ENCODE measurements at places on chromosomes 3 and 15. TPM values are rescaled to one million over a fixed set of nuclear protein-coding genes. Genes with fewer than 3 reads are reported as not detected.

The GNAT1 gene
- total RNA-seq: not detected

The WDR93 gene
- 0.25 TPM for total RNA-seq

The OXTR gene
- total RNA-seq: 0.33 TPM

The HESX1 gene
- total RNA-seq: not detected

The TRIP4 gene
- total RNA-seq: 37.1 TPM

Data from natural killer cell (primary cell).